Amniotic epithelial cell (primary cell): ENCODE measurements at places on chromosomes 6 and 20.

GRCh38 chr20:44566018-44566417 lies 16.4 kb upstream of the PKIG start:
- no peak for DNase-seq

GRCh38 chr20:58590679-58591473 lies 60.2 kb upstream of the STX16 start:
- DNase-seq = no peak

- peak; percentile 86 for DNase-seq
Observed at GRCh38 chr6:151176911-151177770, 62.6 kb upstream of the AKAP12 start.

- no peak for DNase-seq
Observed at GRCh38 chr6:136549300-136550044, 750 bp downstream of the MAP7 start.

DNA sequence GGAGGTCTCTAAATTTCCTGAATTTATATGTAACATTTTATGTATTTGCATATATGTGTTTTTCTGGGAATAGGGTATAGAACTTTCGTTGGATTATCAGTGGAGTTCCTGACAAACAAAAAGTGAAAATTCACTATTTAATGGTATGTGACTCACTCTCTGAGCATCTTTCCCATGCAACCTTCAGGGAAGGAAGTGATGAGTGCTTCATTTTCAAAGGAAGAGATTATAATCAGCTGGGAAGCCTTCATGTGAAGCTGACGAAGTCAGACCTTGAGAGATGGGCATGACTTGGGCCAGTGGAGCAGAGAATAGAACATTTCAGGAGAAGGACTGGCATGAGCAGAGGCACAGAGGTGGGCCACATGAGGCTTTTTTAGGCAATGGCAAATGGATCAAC lies 72.7 kb downstream of the FAXC start:
- DNase-seq = peak; percentile 20

GRCh38 chr6:38573801-38574395 lies 65.8 kb downstream of the BTBD9 start:
- DNase-seq = peak; percentile 65

GRCh38 chr6:4740032-4740431 lies 36.2 kb upstream of the CDYL start:
- no peak for DNase-seq

DNA sequence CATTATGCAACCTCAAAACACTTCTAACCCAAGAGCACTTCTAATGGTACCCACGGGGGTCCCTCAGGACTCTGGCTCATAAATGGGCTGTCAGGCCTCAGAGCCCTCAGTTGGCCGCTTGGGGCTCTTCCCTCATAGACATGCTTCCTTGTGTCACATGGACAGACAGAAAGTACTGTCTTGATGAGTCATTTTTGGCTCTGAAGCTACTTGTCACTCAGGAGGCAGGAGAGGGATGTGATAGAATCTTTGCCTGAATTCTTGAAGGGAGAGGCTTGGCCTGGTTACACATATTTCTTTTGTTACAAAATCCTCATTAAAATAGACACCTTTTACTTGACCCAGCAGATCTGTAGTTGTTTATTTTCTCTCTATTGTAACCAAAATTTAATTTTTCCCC lies 15.1 kb upstream of the EDN1 start:
- peak; percentile 27 for DNase-seq

DNA sequence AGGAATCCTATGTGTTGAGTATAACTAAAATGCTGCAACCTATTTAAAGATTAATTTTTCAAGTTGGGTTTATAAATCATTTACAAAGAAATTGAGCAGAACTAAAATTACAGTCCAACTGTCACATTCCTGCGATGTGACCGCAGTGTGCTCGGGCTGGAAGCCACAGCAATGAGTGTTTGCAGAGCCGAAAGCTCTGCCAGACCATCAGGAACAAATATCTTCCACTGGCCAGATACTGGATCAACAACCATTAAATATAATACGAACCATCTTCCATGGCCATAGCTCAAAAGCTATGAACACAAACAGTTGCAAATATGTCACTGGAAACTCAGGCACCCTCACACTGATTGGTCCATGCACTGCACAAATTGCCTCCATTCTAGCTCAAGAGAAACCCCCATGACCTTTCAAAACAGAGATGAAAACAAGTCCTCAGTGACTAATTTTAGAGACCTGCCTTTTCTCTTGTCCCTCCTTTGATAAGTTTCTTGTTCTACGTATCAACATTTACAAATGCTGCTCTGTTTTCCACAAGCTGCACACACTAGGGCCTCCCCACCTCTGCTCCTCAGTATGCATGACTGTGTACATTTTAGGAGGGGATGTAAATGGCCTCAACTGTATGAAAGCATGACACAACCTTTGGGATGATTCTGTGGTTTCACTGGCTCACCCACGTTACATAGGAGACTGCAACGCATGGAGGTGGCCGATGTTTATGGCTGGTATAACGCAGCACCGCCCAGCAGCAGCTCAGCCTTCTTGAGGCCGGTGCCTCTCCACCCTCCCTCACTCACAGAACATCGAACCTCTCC lies 171.7 kb downstream of the WDR27 start:
- peak; percentile 43 for DNase-seq

DNA sequence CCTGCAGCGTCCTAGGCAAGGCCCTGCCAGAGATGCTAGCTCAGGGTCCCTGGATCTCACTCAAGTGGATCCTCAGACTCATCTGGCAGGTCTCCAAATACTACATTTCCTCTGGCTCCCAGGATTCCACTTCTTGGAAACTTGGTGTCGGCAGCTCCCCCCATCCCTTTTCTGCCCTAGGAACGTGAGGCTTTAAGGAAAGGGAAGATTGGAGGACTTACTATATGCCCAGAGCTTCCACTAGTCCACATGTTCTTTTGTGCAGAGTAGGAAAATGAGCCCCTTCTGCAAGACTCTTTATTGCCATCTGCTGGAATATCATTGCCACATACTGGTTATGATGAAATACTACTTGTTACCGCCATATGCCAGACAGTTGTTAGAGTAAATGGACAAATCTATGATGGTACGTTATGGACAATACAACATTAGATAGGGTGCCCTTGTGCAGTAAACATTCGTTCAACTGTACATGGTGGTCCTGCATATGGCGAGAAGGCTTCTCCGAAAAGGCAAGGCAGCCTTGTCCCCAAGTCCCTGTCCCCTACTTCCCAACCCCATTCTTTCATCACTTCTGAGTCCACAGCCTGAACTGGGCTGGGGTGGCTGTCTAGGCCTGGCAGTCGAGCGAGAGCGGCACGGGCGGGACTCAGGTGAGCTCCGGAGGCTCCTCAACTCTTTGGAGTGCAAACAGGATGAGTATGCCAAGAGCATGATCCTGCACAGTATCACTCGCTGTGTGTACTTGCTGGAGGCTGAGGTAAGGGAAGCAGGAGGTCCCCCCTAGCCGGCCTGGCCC lies 780 bp downstream of the ARMC12 start:
- peak; percentile 86 for DNase-seq

DNA sequence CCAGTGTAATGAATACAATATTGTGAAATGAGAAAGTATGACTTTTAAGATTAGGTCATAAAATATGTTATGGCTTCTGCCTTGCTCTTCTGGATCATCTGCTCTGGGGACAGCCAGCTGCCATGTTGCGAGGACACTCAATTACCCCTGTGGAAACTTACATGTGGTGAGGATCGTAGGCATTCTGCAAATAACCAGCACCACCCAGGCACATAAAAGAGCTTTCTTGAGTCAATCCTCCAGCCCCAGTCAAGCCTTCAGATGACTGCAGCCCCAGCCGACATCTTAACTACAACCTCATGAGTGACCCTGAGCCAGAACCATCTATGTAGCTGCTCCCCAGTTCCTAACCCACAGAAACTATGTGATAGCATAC lies 4.5 kb upstream of the RBCK1 start:
- DNase-seq = no peak

DNA sequence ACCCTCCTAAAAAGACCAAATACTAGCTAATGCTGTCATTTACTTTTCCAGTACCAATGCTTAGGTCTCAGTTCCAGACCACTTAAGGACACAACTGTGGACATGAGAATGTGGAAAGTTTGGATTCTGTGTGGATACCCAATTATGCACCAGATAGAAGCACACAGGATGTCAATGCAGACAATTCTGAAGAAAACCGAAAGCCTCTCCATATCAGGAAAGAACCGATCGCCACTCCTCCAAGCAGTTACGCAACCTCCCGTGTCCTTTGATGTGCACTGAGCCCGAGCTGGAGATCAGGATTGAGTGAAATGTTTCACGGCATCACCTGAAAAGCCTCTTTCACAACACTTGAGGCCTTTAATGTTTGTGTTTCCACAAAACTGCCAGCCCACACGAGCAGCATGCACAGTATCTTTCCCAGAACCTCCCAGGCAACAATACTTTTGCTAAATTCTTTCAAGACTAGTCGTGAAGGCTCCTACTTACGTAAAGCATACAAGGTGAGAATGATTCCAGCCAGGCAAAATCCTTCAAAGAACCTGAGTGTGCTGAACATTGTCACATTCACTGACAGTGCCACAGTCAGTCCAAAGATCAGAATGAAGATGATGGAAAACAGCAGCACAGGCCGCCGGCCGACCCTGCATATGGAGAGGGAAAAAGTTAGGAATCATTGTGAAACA lies 47.0 kb downstream of the SLC22A23 start:
- DNase-seq = peak; percentile 30

DNA sequence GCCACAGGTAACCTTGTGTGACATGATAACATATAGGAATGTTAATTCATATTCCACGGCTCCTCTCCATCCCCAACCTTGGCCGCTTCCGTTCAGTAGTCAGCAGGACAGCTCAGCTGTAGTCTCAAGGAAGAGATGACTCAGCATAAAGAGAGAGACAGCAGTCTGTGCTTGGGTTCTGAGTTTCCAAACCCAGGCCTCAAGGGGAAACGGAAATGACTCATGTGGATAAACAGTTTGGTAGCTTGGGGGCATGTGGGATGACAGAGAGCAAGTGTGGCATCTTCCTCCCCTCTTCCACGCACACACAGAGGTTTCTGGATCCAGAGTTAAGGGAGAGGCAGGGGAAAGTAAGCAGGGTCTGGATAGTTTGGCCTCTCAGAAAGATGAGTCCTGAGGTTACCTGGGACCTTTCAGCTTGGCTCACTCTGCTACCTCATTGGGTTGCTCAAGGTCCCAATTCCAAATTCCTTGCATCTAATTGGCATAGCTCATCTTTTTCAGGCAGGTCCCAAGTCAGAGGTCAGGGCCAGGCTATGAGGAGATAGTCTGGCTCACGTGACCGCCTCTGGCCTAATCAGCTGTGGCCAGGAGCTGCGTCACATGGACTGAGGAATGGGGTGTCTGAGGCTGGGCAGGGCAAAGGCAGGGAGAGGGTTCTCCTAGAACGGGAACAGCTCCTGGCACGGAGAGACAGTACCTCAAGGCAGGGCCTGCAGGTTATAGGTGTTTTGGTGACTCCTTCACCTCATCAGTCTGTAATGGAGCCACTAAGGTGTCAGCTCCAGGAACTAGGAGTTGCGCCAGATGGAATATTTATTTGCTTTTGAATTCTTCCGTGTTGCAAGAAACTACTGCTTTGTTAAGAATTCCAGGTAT lies 36.5 kb upstream of the MLN start:
- peak; percentile 96 for DNase-seq
